Progenitor cell of endocrine pancreas (in vitro differentiated cells): ENCODE measurements at places on chromosomes 5 and 9. TPM values are rescaled to one million over a fixed set of nuclear protein-coding genes. Genes with fewer than 3 reads are reported as not detected.

DNA sequence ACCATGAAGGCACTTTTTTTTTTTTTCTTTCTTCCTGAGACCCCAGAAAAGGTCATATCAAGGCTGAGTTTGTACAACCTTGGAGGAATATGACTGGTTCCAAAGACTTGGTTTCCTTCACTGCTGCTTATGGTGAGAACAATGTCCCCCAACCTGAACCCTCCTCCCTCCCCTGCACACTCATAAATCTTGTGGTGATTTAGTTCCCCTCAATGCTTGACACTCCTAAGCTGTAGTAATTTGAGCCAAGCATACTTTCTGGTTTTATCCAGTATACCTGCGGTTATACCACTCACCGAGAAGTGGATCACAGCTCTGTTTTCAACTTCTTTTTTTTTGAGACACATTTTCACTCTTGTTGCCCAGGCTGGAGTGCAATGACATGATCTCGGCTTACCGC, 149.9 kb upstream of the KLF4 start:
- H3K4me1 ChIP-seq: peaks cover 29% of the 10 kb centered on the region
- no peaks in the 10 kb centered on the region for H3K36me3 ChIP-seq
- peaks cover 66% of the 10 kb centered on the region for H3K27me3 ChIP-seq
- peak overlapping the region; percentile 64 for H3K4me3 ChIP-seq

DNA sequence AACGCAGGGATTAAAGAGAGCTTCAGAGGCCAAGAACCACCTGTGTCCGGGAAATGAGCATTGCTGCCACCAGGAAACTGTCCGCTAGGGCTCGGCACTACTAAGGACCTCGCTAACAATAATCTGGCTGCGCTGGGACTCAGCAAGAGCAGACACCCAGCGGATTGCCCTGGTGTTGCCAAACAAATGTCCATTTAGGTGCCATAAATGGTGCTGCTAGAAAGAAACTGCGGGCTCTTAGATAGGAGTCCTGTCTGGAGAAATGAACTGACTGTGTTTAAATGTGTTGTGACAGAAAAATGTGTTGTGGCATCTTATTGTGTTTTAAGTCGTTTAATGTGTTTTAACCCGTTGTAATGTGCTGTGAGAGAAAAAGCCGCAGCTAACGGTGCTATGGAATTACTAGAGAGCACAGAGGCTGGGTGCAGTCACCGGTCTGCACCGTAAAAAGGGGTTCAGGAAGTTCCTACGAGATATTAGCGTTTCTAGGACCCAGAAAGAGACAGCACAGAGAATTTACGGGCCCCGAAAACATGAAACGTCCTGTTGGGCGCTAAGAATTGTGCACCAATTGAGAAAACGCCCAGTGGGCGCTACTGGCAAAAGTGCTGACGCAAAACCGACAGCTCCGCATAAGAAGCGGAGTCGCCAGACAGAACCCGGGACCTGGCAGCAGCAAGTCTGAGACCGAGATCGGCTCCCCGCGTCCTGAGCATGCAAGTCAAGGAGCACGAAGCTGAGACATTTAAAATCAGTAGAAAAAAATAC, 90.6 kb downstream of the ANXA2R start:
- peaks cover 8% of the 10 kb centered on the region for H3K27me3 ChIP-seq
- no peak for DNase-seq
- H3K4me3 ChIP-seq: no peak overlapping the region
- no peak overlapping the region for H3K27ac ChIP-seq
- H3K36me3 ChIP-seq: no peaks in the 10 kb centered on the region

- peaks cover 9% of the 10 kb centered on the region for H3K27me3 ChIP-seq
- H3K36me3 ChIP-seq: no peaks in the 10 kb centered on the region
- H3K4me1 ChIP-seq: no peaks in the 10 kb centered on the region
- DNase-seq: no peak
- H3K4me3 ChIP-seq: no peak overlapping the region
Measured at GRCh38 chr5:151298063-151298855, 5.3 kb downstream of the SLC36A3 start.

- no peaks in the 10 kb centered on the region for H3K36me3 ChIP-seq
- H3K4me1 ChIP-seq: peaks cover 19% of the 10 kb centered on the region
- no peak overlapping the region for H3K27ac ChIP-seq
- H3K27me3 ChIP-seq: no peaks in the 10 kb centered on the region
- H3K4me3 ChIP-seq: no peak overlapping the region
Measured at GRCh38 chr9:33416996-33417395, 14.6 kb upstream of the AQP7 start.

- DNase-seq: no peak
- no peak overlapping the region for H3K4me3 ChIP-seq
- no peaks in the 10 kb centered on the region for H3K36me3 ChIP-seq
- no peaks in the 10 kb centered on the region for H3K4me1 ChIP-seq
- H3K27ac ChIP-seq: no peak overlapping the region
- no peaks in the 10 kb centered on the region for H3K27me3 ChIP-seq
Measured at GRCh38 chr5:9774472-9775079, 144.4 kb upstream of the TAS2R1 start.

- no peak overlapping the region for H3K4me3 ChIP-seq
- H3K27ac ChIP-seq: no peak overlapping the region
- DNase-seq: no peak
- H3K27me3 ChIP-seq: peaks cover 21% of the 10 kb centered on the region
- peaks cover 2% of the 10 kb centered on the region for H3K4me1 ChIP-seq
Measured at GRCh38 chr9:88998503-88998902, 7.2 kb downstream of the S1PR3 start.

DNA sequence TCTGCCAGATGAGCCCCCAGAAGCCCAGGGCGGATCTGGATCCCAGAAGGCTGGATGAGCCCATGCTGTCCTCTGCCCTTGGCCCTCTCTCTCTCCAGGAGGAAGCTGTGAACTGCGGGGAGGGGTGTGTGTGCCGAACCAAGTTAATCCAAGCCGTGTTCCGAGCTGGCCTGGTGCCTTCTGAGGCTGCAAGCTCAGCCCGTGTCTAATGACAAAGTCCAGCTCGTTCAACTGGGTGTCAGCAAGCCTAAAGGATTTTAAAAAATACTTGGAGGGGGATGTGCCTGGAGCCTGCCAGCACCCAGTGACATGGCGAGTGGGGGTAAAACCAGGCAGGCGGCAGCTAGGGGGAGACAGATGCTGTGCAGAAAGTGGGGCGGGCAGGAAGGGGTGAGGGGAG, 8.0 kb downstream of the STC2 start:
- H3K27ac ChIP-seq: no peak overlapping the region
- DNase-seq: no peak
- H3K4me3 ChIP-seq: no peak overlapping the region
- peaks cover 29% of the 10 kb centered on the region for H3K36me3 ChIP-seq
- H3K27me3 ChIP-seq: peaks cover 18% of the 10 kb centered on the region
- peaks cover 14% of the 10 kb centered on the region for H3K4me1 ChIP-seq

GRCh38 chr9:32955655-32956478, 45.6 kb downstream of the APTX start:
- H3K36me3 ChIP-seq: peaks cover 27% of the 10 kb centered on the region
- no peak for DNase-seq
- H3K27me3 ChIP-seq: no peaks in the 10 kb centered on the region
- H3K27ac ChIP-seq: no peak overlapping the region
- H3K4me3 ChIP-seq: no peak overlapping the region

GRCh38 chr5:128551476-128551875, 13.4 kb upstream of the FBN2 start:
- H3K4me1 ChIP-seq: peaks cover 6% of the 10 kb centered on the region

DNA sequence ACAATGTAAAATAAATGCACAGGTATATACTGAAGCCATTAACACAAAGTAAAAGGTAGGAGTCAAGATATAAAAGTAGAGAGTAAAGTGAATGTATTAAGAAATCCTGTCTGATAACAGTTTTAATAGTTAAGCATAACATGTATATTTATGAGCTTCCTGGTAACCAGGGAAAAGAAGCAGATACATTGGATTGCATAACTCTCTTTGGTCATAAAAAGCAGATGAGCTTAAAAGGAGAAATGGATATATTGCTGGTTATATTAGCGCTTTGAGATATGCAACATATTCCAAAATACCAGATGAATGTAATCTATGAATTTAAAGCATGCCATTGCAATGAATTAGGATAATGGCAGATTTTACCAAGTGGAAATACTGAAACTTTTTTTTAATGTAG, 6.2 kb upstream of the TNFSF8 start:
- no peaks in the 10 kb centered on the region for H3K36me3 ChIP-seq
- DNase-seq: no peak
- H3K27me3 ChIP-seq: peaks cover 17% of the 10 kb centered on the region
- H3K4me3 ChIP-seq: no peak overlapping the region
- H3K27ac ChIP-seq: no peak overlapping the region

- no peak overlapping the region for H3K4me3 ChIP-seq
- H3K36me3 ChIP-seq: peaks cover 1% of the 10 kb centered on the region
- H3K27me3 ChIP-seq: peaks cover 3% of the 10 kb centered on the region
- DNase-seq: no peak
- no peak overlapping the region for H3K27ac ChIP-seq
Measured at GRCh38 chr5:142621227-142621626, 64.7 kb downstream of the FGF1 start.

GRCh38 chr9:113375057-113376023, 1.4 kb downstream of the HDHD3 start:
- peaks cover 39% of the 10 kb centered on the region for H3K4me1 ChIP-seq
- DNase-seq: no peak
- H3K4me3 ChIP-seq: peak overlapping the region; percentile 85
- H3K27me3 ChIP-seq: no peaks in the 10 kb centered on the region
- H3K27ac ChIP-seq: peak overlapping the region; percentile 92
- peaks cover 12% of the 10 kb centered on the region for H3K36me3 ChIP-seq

- peaks cover 8% of the 10 kb centered on the region for H3K4me1 ChIP-seq
- no peak overlapping the region for H3K4me3 ChIP-seq
- H3K27me3 ChIP-seq: peaks cover 5% of the 10 kb centered on the region
- no peak for DNase-seq
Measured at GRCh38 chr5:60261732-60262131, 368.2 kb upstream of the PDE4D start.

DNA sequence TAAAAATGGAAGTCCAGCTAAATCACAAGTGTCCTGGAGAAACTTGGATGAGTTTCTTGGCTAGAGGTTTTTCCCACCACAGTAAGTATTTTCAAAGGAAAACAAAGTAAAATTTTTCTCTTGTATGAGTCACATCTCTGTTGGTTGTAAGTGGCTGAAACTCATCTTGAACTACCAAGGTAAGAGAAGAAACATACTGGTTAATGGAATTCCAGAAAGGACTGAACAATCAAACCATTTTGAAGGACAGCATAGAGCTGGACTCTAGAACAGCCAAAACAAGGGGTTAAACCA, 102.8 kb upstream of the CDKN2B start:
- H3K4me1 ChIP-seq: peaks cover 34% of the 10 kb centered on the region
- no peak overlapping the region for H3K4me3 ChIP-seq
- H3K27me3 ChIP-seq: peaks cover 3% of the 10 kb centered on the region
- H3K36me3 ChIP-seq: no peaks in the 10 kb centered on the region
- DNase-seq: no peak
- no peak overlapping the region for H3K27ac ChIP-seq

DNA sequence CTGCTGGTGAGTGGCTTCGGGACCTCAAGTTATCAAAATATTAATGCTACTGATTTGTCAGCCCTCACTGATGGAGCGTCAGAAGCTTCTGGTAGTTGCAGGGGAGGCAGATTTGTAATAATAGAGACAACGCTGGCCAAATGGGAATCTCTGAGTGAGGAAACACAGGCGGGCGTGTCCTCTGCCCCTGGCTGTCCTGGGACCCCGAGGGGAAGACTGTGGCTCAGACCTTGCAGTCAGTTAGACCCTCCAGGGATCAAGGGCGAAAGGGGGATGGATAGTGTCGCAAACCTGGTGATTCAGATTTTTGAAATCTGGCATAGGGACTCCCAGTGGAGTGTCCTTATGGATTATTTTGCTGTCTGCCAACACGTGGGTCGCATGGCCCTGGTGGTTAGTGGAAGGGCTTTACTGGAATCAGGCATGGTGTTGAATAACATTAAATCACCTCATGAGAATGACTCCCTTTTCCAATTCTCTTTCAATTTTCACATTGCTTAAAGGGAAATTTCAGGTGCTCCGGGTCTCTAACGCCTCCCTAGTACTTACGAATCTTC, 35.1 kb upstream of the NTNG2 start:
- H3K4me3 ChIP-seq: no peak overlapping the region
- H3K27ac ChIP-seq: no peak overlapping the region
- H3K4me1 ChIP-seq: no peaks in the 10 kb centered on the region

DNA sequence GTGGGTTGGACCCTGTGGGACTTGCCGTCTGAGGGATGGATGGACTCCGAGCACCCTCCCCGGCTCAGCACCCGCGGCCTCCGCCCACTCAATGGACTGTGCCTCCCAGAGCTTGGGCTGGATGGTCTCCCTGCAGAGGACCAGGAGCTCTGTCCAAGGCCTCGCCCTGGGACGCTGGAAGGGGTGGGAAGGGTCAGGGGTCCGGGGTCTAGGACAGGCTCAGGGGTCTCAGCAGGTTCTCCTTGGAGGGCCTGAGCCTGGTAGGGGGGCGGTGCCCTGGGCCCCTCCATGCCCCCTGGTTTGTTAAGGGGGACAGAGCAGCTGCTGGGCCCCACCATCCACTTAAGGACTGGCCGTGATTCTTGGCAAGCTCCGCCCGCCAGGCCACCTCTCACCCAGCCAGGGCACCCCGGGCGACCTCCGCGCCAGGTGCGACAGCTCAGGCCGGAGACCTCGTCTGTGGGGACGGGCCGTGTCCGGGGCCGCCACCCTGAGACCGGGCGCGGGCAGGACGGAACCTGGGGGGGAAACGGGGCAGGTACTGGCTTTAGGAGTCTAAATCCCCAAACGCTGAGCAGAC, 29.2 kb downstream of the EXOC3 start:
- H3K36me3 ChIP-seq: no peaks in the 10 kb centered on the region
- H3K4me1 ChIP-seq: peaks cover 8% of the 10 kb centered on the region

- no peaks in the 10 kb centered on the region for H3K27me3 ChIP-seq
- no peak overlapping the region for H3K4me3 ChIP-seq
- peaks cover 5% of the 10 kb centered on the region for H3K36me3 ChIP-seq
Measured at GRCh38 chr9:136832581-136832980, 9.7 kb upstream of the AJM1 start.

DNA sequence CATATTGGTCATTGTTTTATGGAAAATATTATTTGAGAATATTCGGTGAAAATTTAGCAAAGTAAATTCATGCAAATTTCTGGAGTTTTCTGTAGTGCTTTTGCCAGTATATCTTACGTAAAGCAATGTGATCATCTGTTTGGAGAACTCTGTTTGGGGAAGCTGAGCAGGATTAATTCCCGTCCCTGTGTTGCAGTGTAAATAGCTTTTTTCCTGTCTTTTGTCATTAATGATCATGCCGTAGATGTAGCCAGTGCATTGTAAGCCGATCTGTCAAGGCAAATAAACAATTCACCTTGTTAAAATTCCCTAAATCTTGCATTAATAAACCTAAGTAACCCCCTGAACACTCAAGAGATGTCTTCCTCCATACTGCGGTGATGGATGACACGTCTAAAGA, 39.2 kb downstream of the PPIC start:
- no peaks in the 10 kb centered on the region for H3K36me3 ChIP-seq
- H3K4me3 ChIP-seq: no peak overlapping the region
- no peak for DNase-seq
- H3K27ac ChIP-seq: no peak overlapping the region
- peaks cover 6% of the 10 kb centered on the region for H3K4me1 ChIP-seq

The ZFP37 gene
- total RNA-seq: 7.9 and 8.7 TPM in 2 replicates

The LOX gene
- total RNA-seq: 0.19 and 0.42 TPM in 2 replicates

The GMCL2 gene
- total RNA-seq: not detected in 2 replicates

The OR1Q1 gene
- not detected in 2 replicates for total RNA-seq

The MLANA gene
- total RNA-seq: not detected in 2 replicates

The NDOR1 gene
- 35.1 and 37.4 TPM in 2 replicates for total RNA-seq

The TBC1D2 gene
- total RNA-seq: 8.4 and 8.5 TPM in 2 replicates
